ENCODE measurements at places on chromosomes 2 and 18.

DNA sequence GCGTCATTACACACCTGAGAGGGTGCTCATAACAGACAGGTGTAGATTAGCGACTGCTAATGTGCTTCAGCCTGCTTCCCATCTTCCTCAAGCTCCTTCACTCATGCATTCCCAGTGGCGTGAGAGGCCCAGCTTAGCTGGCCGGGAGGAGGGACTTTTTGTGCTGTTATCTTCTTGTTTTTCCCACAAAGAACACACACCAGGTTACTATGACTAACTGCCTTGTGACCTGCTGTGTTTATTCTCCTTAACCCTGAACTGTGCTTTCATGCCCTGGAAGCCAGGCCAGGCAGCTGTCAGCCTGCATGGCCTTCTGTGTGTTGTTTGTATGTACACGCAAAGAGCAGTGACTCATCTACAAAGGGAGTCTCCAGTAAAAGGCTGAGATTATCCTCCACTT, 143.8 kb downstream of the PIEZO2 start:
- DNase-seq = no peak

- DNase-seq = no peak
Measured at GRCh38 chr18:78948221-78948620, 31.4 kb upstream of the SALL3 start.

DNA sequence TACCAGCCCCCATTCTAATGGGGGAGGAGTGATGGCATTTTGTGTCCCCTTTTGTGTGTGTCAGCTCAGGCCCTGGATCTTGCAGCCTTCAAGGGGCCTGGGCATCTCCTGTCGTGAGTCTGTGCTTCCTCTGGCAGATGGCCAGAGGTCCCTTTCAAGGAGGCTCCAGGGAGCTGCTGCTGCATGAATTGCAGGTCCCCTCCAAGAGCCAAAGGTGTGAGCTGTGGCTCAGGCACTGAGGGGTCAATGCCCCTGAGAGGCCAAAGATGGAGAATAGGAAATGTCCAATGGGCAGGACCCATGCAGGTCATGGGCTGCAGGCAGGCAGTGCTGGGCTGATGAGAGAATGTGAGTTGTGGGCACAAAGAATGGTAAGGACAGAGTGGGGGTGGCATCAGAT, 10.4 kb downstream of the MAB21L4 start:
- DNase-seq = no peak

DNA sequence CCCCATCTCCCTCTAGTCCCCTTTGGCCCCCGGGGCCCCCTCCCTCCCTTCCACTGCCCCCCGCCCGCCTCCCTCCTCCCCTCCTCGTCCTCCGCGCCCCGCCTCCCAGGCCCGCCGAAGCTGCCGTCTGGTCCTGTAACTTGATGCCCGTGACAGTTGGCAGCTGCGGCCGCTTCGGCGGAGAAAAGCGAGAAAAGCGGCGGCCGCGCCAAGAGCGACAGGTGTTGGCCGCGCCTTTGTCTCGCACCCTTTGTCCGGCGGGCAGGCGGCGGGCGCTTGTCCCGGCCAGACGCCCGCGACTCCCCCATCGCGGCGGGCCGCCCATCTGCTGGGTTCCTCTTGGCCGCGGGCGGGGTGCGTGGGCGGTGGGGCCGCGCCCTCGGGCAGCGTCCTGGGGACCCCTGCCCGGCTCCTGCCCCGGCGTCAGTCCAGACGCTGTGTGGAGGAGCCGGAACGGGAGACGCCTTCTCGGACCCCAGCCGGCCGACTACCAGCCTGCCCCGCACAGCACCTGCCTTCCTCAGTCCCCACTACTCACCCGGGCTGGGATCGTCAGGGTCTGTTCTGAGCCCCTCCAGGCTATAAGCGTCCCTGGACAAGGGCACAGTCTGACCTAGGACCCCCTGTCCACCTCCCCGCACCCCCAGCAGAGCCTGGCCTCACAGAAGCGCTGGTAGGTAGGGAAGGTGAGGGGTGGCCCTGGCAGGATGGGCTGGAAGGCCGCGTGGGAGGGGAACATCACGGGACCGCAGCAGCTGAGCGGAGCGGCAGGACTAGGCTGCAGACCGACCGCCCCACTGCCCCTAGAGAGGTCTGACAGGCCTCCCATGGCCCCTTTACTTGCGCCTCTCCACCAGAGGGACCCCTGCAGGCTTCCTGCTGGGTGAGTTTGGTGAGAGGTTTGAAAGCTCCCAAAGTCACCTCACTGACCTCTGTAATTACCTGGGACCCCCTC, 1.2 kb upstream of the HES6 start:
- DNase-seq = no peak

GRCh38 chr2:206996556-206997065, 57.3 kb downstream of the CPO start:
- no peak for DNase-seq

- no peak for DNase-seq
Measured at GRCh38 chr2:121099329-121100290, 185.4 kb downstream of the TFCP2L1 start.

- no peak for DNase-seq
Measured at GRCh38 chr2:101524806-101525430, 50.0 kb upstream of the RFX8 start.

DNA sequence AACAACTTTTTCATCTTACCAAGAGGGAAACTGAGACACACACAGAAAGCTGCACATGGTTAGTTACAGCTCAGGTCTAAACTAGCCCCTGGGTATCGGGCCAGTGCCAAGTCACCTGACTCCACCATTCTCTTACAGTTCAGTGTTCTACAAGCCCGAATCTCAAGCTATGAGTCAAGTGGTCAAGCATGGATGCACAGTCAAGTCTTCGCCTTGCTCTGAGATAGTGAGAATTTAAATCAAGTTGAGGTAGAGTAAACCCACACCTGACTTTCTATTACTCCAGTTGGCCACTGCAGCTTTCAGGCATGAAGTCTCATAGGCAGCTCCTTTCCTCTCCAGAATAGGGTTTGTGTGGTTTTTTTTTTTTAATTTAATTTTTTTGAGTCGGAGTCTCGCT, 34.5 kb upstream of the ARL5A start:
- DNase-seq = no peak

GRCh38 chr2:60379684-60380083, 173.8 kb downstream of the BCL11A start:
- no peak for DNase-seq

DNA sequence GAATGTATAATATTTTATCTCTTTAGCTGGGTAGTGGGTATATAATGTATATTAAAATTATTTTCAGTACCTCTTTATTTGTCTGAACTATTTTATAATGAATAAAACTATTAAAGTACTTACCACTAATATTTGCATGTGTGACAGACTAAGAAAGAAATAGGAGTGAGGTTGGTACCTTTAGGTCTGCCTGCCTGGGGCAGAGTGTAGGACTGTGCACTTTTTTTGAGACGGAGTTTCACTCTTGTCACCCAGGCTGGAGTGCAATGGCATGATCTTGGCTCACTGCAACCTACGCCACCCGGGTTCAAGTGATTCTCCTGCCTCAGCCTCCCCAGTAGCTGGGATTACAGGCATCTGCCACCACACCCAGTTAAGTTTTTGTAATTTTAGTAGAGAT, 18.8 kb downstream of the NCOA1 start:
- DNase-seq = no peak

All from activated gamma-delta T cell treated with anti-CD3 and anti-CD28 coated beads, Interleukin-2, amount 50 U/mL, for 16 hours (primary cell).